Activated CD4-positive, alpha-beta T cell treated with anti-CD3 and anti-CD28 coated beads, Interleukin-2, amount 10 ng/mL, durations not matched to agents 24 days and 14 days (primary cell): ENCODE measurements at places on chromosomes 11 and 22. TPM values are rescaled to one million over a fixed set of nuclear protein-coding genes. Genes with fewer than 3 reads are reported as not detected.

MAP6 gene
- 0.09 and 0.14 TPM in 2 replicates for total RNA-seq

ABCG4 gene
- 0.07 TPM in 1 of 2 replicates, not detected in the other for total RNA-seq

RAG1 gene
- 0.14 TPM in 1 of 2 replicates, not detected in the other for total RNA-seq

DNA sequence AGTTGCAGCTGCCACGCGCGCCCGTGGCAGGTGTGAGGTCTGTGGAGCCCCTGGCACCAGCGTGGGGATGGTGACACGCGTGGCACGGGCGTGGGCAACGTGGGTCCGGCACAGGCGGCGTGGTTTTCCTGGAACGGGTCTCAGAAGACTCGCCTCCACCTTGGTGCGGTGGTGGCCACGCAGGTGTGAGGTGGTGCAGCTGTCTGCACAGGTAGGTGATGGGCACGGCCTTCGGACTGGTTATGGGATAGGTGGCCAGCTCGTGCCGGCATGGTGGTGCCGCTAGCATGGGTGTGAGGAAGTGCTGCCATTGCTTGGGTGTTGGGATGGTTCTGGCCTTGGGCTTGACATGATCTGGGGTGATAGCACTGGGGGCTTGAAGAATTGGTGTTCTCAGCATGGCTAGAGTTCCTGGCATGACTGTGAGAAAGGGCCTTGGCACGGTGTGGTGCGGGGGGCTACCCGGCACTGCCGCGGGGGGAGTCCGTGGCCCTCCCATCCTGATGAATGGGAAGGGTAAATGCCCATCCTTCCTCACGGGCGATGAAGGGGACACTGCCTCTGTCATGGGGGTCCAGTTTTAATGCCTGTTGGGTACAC is 531 bp downstream of the DAGLA start:
- peak; percentile 58 for DNase-seq
- peaks cover 5% of the 10 kb centered on the region for H3K4me1 ChIP-seq
- H3K36me3 ChIP-seq, result no peaks in the 10 kb centered on the region
- H3K27ac ChIP-seq, result peak overlapping the region; percentile 9
- peak overlapping the region; percentile 75 for H3K4me3 ChIP-seq

DNA sequence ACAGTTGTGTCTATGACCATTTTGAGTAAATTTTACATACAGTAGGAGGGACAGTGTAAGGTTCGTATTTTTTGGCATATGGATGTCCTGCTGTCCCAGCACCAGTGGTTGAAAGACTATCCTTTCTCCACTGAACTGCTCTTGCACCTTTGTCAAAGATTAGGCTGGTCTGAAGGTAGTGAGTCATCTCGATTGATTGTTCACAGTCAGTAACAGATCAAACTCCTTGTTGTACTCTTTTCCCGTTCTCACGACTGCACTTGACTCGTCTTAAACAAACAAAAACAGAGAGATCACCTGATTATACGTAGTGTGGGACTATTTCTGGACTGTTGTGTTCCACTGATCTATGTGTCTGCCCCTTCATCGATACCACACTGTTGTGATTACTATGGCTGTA is 77.1 kb downstream of the DGCR2 start:
- H3K36me3 ChIP-seq, result peaks cover 39% of the 10 kb centered on the region
- H3K27ac ChIP-seq, result no peak overlapping the region
- no peak for DNase-seq
- peaks cover 4% of the 10 kb centered on the region for H3K4me1 ChIP-seq
- no peaks in the 10 kb centered on the region for H3K27me3 ChIP-seq
